ENCODE measurements at places on chromosomes 12 and 14.

GRCh38 chr14:76729258-76729657 is 32.0 kb upstream of the VASH1 start:
- no peak for DNase-seq

- DNase-seq, result no peak
These were observed 1.5 kb upstream of the FBRSL1 start for GRCh38 chr12:132488127-132489077.

GRCh38 chr14:105150368-105151083 is 18.1 kb downstream of the JAG2 start:
- DNase-seq, result no peak

GRCh38 chr14:38342803-38343202 is 86.9 kb upstream of the CLEC14A start:
- no peak for DNase-seq

- DNase-seq, result no peak
These were observed at the start of gene INF2 for GRCh38 chr14:104689109-104689880. Gene INF2 (plus strand): TSS chr14:104689618. CDS start chr14:104701366, 11,748 bp downstream.

All from esophagus squamous epithelium (tissue), 5 donors.